Activated CD8-positive, alpha-beta T cell treated with anti-CD3 and anti-CD28 coated beads for 36 hours (primary cell): ENCODE measurements at places on chromosomes 12 and 14. TPM values are rescaled to one million over a fixed set of nuclear protein-coding genes. Genes with fewer than 3 reads are reported as not detected.

SPIC gene
- total RNA-seq: not detected

DNA sequence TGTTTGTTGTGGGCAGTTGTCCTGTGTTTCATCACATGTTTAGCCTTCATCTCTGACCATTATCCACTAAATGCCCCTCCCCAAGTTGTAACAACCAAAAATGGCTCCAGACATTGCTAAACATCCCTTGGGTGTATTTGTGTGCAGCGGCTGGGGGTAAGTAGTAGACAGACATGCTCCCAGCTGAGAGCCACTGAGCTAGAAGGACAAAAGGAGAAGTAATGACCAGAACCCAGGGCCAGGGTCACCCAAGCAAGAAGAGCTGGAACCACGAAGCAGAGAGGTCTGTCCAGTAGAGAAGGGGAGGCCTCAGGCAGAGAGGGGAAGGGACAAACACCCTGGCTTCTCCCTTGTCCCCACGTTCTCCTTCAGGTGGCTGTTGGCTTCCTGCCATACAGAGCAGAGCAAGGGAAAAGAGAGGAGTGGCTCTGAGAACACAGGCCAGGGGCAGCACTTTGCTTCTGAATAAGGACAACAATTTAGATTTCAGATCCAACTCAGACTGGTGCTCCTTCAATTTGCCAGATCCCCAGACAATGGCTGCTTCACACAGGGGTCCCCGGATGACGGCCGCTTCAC is 55.2 kb downstream of the NDUFA12 start:
- peaks cover 33% of the 10 kb centered on the region for H3K27me3 ChIP-seq
- peaks cover 9% of the 10 kb centered on the region for H3K4me1 ChIP-seq
- H3K4me3 ChIP-seq: no peak overlapping the region
- DNase-seq: no peak
- peaks cover 8% of the 10 kb centered on the region for H3K36me3 ChIP-seq

DNA sequence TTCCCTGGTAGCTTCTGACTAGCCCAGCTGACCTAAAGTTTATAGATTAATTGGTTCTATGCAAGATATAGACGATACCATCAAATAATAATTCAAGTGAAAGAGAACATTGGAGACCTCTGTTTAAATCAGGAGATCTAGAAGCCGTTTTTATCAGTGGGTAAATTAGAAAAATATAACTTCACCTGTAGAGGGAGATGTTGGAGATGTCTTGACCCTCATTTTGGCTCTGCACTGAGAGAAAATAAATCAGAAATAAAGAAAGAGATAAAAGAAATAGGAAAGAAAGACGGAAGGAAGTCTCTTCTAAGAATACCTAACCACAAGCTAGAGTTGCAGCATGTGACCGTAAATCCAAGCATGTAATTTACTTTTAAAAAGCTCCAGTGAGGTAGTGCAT is 684.5 kb downstream of the C12orf50 start:
- no peaks in the 10 kb centered on the region for H3K36me3 ChIP-seq
- no peak overlapping the region for H3K27ac ChIP-seq
- DNase-seq: no peak
- no peak overlapping the region for H3K4me3 ChIP-seq
- H3K27me3 ChIP-seq: no peaks in the 10 kb centered on the region

DNA sequence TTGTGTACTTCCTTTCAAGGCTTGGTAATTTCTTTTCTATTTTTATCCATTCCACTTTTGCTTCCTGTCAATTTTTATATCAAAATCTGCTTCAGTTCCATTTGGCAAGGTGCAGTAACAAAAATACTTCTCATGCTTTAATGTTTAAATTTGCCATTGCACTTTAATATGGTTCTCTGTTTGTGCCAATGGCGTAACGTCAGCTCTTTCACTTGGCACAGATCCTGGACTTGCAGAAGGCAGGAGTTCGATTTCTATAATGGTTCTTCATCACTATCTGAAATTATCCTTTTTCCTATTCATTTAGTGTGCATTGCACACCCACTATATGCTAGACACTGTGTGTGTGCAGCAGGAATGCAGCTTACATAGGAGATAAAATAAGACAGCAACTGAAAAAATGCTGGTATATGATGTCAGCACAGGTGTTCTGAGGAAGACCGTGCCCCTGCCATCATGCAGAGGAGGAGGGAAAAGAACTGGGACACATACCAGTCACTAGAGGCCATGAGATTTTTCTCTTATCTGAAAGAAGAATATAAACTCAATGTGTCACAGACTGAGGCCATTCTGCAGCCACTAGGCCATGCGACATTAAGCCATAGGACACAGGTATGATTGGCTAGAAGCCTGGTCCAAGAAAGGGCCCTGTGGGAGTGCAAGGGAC is 298.2 kb downstream of the RPAP3 start:
- peak overlapping the region; percentile 36 for H3K27ac ChIP-seq
- H3K36me3 ChIP-seq: peaks cover 8% of the 10 kb centered on the region
- peaks cover 74% of the 10 kb centered on the region for H3K4me1 ChIP-seq
- H3K4me3 ChIP-seq: no peak overlapping the region
- no peaks in the 10 kb centered on the region for H3K27me3 ChIP-seq

GRCh38 chr14:20632831-20633691 is 8.4 kb downstream of the OR6S1 start:
- peaks cover 33% of the 10 kb centered on the region for H3K4me1 ChIP-seq
- DNase-seq: peak; percentile 92
- H3K36me3 ChIP-seq: peaks cover 6% of the 10 kb centered on the region
- peak overlapping the region; percentile 80 for H3K4me3 ChIP-seq
- H3K27ac ChIP-seq: peak overlapping the region; percentile 76

DNA sequence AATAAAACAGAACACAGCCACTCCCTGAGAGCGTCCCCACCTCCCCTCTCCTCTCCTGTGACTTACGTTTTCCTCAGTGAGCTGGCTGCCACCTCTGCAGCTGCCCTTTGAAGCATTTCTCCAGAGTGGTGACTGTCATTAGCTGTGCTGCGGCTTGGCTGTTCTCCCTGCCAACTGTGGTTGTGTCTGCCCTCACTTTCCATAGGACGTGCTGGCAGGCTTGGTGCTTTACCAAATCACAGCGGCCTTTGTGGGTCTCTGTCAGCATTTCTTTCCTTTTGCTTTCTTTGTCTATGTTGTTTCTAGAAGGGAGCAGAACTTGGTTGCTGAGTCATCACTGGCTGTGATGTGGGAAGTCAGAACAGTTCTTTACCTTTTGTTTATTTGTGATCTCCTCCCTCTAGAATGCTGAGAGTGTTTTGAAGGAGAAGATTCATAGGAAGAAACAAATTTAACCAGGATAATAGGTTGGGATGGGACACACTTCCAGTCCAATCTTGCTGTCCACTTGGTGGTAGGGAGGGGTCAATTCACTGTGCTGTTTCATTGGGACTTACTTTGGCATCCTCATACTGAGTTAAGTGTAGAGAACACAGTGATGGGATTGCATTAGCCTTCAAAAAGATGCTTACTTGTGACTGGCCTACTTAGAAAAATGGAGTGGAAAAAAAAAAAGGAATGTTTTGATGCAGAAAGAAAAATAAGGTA is 88.2 kb downstream of the TMX1 start:
- H3K4me3 ChIP-seq: no peak overlapping the region
- H3K4me1 ChIP-seq: peaks cover 22% of the 10 kb centered on the region
- peak; percentile 75 for DNase-seq

DNA sequence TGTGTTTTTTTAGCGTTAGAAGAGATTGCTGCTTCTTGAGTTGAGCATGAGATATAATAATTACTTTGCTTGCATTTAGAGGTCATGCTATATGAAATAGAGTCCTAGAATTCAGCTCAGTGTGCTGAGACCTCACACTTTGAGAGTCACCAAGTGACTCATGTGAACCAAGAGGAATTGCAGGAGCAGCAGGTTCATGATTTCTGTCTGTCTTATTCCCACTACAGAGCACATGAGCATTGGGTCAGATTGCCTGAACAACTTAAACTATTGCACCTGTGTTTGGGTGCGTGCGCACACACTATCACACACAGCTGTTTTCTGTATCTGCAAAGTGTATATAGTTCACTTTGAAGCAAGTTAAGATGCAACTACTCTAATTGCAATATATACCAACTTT is 109.3 kb downstream of the FGD4 start:
- H3K4me3 ChIP-seq: no peak overlapping the region
- peaks cover 2% of the 10 kb centered on the region for H3K27me3 ChIP-seq
- no peaks in the 10 kb centered on the region for H3K36me3 ChIP-seq
- no peaks in the 10 kb centered on the region for H3K4me1 ChIP-seq

- H3K27ac ChIP-seq: peak overlapping the region; percentile 50
- DNase-seq: no peak
- H3K36me3 ChIP-seq: peaks cover 66% of the 10 kb centered on the region
- no peak overlapping the region for H3K4me3 ChIP-seq
Observed at GRCh38 chr12:12476857-12477531, 85.7 kb downstream of the DUSP16 start.

- DNase-seq: no peak
- H3K4me3 ChIP-seq: peak overlapping the region; percentile 84
- peaks cover 18% of the 10 kb centered on the region for H3K36me3 ChIP-seq
- no peaks in the 10 kb centered on the region for H3K27me3 ChIP-seq
- peak overlapping the region; percentile 96 for H3K27ac ChIP-seq
Observed at GRCh38 chr14:89616425-89616824, 199.4 kb upstream of the FOXN3 start.

DNA sequence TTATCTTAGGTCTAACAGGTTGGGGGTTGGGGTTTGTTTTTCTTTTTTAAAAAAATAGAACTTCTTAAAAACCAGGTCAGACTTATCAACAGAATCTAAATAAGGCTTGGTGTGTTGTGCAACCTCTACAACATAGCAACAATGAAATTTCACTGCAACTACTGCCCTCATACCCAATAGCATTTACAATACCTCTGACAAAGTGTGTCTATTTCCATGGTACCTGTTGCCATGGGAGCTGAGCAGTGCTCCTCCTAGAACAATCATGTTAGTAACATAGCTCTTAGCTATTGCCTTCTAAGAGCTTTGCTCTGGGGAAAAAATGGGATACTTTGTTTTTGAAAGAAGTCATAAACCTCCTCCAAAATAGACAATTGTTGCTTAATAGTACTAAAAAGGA is 103.3 kb upstream of the CCDC175 start:
- H3K27ac ChIP-seq: no peak overlapping the region
- no peak for DNase-seq
- no peaks in the 10 kb centered on the region for H3K36me3 ChIP-seq
- no peak overlapping the region for H3K4me3 ChIP-seq
- H3K27me3 ChIP-seq: peaks cover 14% of the 10 kb centered on the region
- H3K4me1 ChIP-seq: no peaks in the 10 kb centered on the region

DNA sequence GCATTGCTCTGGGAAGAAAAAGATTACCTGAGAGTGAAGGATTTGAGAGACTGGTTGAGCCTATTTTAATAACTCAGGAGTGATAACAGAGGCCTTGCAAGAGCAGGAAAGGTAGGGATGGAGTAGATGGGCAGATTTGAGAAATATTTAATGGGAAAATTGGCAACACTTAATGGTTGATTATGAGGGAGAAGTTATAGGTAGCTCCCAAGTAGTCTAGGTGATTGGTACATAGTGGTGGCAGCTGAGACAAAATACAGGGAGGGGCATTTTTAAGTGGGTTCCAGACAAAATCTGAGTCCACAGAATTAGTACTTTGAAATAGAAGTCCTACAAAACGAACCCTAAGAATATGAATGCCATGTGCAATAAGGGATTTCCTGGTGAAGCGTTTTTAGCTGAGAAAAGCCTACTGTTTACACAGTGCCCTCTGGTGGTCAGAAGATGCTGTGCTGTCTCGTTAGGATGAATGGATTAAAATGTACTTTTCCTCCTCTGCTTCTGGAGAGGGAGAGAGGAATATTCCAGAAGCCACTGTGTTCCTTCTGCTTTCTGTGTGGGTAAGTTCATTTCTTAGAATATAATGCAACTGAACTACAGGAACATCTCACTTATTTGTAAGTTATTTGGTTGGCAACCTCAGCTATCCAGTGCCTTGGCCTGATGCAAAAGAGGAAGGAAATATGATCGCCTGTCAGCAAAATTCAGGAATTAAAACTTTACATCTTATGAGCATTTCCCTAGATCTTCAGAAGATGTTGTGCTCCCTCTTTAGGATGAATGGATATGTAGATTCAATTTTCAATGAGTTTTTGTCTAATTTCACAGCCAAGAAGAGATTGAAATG is 6.5 kb downstream of the ZBTB1 start:
- peak overlapping the region; percentile 76 for H3K27ac ChIP-seq
- peaks cover 38% of the 10 kb centered on the region for H3K36me3 ChIP-seq
- DNase-seq: peak; percentile 81

SBNO1 gene
- total RNA-seq: 44.3 TPM

GRCh38 chr14:35525695-35526094 is 8.3 kb upstream of the INSM2 start:
- no peaks in the 10 kb centered on the region for H3K4me1 ChIP-seq
- no peak overlapping the region for H3K4me3 ChIP-seq
- no peak overlapping the region for H3K27ac ChIP-seq
- no peak for DNase-seq
- no peaks in the 10 kb centered on the region for H3K36me3 ChIP-seq

GRCh38 chr12:68749443-68749842 is 3.5 kb downstream of the SLC35E3 start:
- H3K4me1 ChIP-seq: peaks cover 28% of the 10 kb centered on the region
- H3K4me3 ChIP-seq: no peak overlapping the region
- H3K27ac ChIP-seq: no peak overlapping the region
- H3K27me3 ChIP-seq: no peaks in the 10 kb centered on the region
- peaks cover 11% of the 10 kb centered on the region for H3K36me3 ChIP-seq

DNA sequence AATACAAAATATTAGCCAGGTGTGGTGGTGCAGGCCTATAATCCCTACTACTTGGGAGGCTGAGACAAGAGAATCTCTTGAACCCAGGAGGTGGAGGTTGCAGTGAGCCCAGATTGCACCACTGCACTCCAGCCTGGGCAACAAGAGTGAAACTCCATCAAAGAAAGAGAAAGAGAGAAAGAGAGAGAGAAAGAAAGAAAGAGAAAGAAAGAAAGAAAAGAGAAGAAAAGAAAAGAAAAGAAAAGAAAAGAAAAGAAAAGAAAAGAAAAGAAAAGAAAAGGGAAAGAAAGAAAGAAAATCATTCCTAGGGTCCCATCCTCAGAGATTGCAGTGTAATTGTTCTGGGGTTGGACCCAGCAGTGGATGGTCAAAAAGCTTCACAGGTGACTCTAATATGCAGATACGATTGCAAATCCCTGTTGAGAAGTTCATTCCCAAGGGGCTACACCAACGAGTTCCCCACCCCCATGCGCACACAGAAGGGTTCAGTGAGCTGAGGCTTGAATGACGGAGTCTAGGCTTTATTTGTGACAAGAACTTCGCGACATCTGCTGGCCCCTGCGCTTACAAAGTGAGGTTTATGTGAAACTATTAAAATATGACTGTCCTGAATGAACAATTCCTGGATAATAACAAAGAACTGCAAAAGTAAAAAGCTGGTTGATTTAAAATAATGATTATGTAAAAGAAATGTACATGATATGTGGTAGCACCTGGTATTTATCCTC is 17.4 kb upstream of the RNASE12 start:
- DNase-seq: no peak
- no peak overlapping the region for H3K27ac ChIP-seq
- no peaks in the 10 kb centered on the region for H3K27me3 ChIP-seq
- H3K4me3 ChIP-seq: no peak overlapping the region
- H3K36me3 ChIP-seq: no peaks in the 10 kb centered on the region
